ENCODE measurements at places on chromosomes 1 and 21.

- no peak for DNase-seq
Measured at GRCh38 chr1:57124768-57125446, 159.1 kb upstream of the C8B start.

DNA sequence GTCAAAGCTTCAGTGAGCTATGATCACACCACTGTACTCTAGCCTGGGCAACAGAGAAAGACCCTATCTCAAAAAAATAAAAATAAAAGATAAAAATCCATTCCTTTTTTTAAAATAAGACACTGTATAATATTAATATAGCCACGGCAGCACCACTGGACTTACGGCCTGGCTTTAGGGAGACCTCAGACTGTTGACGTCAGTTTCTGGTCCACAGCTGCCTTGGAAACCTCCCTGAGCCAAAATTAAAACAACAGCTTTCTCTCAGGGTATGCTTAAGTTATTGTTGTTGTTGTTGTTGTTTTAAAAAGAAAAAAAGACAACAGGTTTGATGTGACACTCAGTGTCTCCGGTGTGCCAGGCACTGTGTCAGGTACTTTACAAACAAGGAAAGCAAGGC is 42.0 kb downstream of the CAPZB start:
- DNase-seq: no peak

DNA sequence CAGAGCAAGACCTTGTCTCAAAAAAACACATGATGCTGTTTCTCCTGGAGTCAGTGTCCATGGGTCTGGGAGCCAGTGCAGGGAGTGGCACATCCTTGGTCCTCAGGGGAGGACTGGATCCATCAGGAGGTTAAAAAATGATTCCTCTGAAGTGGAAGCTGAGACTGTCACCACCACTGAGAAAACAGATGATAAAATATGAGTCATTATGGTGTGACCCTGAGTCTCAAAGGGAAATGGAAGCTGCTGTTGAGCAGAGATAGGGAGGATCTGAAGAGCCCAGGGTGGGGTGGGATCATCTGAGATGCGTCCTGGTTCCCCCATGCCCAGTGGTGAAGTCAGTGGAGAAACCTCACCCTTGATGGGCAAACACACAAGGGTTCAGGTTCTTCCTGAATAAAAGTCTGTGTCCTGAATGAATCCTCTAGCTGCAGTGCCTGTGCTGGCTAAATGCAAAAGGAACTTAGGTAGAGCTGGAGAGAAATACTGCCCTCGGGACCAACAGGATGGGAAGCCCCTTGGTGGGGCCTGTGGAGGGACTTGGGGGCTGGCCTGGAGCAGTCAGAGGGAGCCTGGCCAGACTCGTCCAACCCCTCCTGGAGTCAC is 61.6 kb upstream of the TENT5B start:
- DNase-seq: peak; percentile 16

- DNase-seq: no peak
Measured at GRCh38 chr1:15941899-15942660, 33.8 kb downstream of the ZBTB17 start.

DNA sequence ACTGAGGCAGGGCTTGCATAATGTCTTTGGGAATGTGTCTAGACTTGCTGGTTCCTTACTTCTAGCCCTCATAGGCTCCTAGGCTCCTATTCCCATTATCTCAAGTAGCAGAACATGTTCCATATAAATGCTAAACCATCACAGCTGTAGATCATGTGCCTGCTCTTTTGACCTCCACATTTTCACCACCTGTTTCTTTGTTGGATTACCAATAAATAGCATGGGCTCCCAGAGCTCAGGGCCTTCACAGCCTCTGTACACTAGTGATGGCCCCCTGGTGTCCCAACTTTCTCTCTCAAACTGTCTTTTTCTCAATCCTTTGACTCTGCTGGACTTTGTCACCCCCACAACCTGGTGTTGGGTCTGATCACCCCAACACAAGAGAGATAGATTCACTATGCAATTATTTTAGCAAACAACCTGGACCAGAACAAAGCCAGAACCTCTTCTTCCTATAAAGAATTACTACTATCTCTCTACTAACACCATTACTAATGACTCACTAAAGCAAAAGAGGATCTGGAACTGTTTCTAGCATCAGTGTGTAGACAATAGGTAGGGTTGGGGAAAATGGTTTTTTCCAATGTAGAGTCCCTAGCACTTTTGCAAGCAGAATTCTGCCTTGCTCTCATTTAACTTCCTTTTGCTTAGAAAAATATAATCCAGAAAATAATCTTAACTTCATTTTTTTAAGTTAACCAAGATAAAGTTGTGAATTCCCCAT is 51.7 kb downstream of the WLS start:
- no peak for DNase-seq

- DNase-seq: no peak
Measured at GRCh38 chr1:172885411-172885810, 165.3 kb downstream of the TNFSF18 start.

DNA sequence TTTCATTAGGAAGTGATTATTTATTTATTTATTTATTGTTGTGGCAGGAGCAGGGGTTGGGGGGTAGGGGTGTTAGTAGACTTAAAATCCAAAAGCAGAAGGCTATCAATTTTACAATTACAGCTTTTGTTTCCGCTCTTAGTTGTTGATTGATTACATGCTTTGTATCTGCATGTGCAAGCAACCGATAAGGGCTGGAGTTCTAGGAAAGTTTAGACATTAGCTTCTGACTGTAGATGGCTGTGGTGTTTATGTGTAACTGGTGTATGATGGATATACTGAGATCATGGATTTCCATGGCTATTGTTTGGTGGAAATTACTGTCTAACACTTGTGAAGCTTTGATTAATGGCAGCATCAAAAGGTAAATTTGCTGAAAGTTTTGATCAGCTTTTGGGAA is 2.8 kb downstream of the ST6GALNAC5 start:
- no peak for DNase-seq

DNA sequence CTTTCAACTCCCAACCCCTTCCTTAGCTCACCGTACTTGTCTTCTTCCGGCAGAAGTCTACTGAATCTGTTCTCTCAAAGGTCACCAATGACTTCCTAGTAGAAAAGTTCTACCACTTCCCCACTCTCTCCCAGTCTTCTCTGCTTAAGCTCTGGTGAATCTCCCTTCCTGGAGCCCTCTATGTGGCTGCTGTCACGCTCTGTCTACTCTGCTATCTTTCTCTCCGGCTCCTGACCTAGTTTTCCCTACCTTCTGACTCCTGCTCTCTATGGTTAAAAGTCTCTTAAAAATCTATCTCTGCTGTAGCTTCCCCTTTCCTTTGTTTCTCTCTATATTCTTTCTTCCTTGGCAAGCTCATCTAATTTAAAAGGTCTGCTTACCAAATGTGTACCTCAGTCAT is 350.1 kb upstream of the GREM2 start:
- DNase-seq: no peak

- no peak for DNase-seq
Measured at GRCh38 chr1:216665406-216665805, 57.8 kb downstream of the ESRRG start.

All from KG1 (cell line).